Astrocyte of the hippocampus (primary cell): ENCODE measurements at places on chromosomes 6 and 20.

DNA sequence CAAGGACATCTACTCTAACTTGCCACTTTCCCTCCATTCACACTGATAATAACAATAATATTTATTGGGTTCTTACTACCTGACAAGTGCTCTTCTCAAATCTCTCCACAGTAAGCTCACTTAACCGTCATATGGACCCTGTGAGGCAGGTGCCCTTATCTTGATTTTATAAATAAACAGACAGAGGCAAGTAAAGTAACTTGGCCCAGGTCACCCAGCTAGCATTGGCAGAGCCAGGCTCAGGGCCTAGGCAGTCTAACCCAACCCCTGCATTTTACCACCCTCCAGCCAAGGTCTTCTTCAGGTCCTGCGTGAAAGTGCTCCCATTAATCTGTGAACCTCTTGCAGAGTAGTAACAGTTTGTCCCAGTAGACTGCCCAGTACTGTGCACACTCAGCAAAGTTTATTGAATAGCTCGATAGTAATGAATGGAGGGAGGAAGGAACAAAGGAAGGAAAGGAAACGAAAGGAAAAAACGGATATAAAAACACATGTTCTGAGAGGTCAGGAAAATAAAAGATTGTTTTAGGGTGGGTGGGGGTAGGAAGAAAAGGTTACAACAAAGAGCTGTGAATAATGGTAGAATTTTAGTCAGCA, 17.0 kb upstream of the STX11 start:
- DNase-seq: no peak

DNA sequence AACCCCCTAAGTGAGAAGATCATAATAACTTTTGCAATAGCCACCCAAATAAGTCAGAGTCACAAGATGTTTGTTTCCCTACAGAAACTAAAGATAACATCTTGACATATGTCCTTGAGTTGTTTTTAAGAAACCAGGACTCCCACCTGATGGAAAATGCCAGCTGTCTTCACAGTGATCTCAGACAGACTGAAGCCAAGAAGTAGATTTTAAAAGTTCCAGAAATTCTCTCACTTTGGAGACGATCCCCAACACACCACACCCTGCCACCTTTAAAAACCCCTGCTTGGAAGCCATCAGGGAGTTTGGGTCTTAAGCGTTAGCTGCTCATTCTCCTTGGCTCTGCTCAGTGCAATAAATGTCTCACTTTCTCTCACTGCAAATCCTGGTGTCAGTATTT, 63.0 kb downstream of the GPR6 start:
- no peak for DNase-seq

GRCh38 chr20:62835931-62836861, 19.3 kb downstream of the COL9A3 start:
- DNase-seq: no peak

GRCh38 chr6:113451049-113451448, 406.1 kb upstream of the MARCKS start:
- DNase-seq: no peak

DNA sequence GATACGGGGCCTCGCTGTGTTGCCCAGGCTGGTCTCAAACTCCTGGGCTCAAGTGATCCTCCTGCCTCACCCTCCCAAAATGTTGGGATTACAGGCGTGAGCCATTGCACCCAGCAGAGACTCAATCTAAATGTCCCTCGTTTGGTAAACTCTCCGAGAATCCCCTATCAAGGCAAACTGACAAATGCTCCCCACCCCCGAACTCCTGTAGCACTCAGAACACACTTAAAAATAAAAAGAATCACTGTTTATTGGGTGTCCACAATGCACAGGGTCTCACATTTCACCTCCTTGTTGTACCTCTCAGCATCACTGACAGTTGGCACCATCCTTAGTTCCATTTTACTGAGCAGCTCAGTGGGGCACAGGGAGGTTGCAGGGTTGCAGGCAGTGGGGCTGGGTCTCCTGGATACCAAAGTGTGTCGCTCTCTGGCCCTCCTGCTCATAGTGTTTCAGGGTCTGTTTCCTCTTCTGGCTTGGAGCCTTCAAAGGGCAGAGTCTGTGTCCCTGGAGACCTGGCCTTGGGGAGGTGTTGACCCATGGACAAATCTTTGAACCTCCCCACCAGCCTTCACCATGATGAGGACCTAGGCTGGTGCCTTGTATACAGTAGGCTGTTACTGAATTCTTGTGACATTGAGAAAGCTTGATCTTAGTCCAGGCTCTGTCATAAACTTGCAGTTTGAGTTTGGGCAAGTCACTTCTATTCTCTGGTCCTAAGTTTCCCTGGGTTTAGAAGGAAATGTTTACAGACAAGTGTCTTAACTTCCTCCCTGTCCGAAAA, 8.5 kb upstream of the SRC start:
- DNase-seq: no peak
